ENCODE measurements at places on chromosomes 5 and 9.

DNA sequence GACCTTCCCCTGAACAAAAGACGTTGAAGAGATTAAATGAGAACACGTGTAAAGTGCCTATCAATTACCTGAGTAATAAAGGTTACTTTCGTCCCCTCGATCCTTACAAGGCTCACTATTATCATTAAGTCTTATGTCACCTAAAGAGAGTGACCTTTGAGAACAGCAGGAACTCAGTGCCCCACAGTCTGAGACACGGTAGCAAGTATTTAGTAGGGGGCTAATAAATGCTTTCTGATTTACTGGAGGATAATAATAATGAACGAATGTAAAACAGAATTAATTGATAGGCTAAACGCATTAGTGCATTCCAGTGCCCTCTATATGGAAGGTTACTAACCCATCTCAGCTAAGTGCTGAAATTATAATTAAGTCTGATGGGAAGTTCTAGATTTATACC lies 199.9 kb downstream of the FBXL17 start:
- no peak for DNase-seq

DNA sequence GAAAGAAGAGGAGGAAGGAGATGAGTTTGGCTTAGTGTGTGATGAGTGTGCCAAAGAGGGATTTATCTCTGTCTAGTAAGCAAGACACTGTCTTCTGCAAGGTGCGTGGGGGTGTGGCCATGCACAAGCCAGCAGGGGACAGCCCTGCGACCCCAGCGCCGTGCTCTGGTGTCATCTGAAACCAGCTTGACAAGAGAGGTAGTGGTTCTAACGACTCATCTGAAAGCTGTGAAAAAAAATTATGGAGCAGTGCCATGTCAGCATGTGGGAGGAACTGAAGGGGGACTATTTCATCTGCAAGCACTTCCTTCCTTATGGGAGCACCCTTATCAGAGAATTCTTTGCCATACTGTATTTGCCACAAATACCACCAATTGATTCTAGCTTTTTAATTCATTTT lies 398.6 kb downstream of the PSAT1 start:
- DNase-seq = no peak

DNA sequence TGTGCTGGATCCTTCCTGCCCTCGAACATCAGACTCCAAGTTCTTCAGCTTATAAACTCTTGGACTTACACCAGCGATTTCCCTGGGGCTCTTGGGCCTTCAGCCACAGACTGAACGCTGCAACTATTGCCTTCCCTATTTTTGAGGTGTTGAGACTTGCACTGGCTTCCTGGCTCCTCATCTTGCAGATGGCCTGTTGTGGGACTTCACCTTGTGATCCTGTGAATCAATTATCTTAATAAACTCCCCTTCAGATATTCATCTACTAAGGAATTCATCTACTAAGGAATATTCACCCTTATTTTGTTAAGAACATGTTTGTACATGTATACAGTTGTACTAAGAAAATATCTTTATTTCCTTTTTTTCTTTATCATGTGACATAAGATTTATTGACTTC lies 1079.7 kb downstream of the CDH12 start:
- DNase-seq = no peak

GRCh38 chr9:9799287-9799686 lies 813.5 kb downstream of the PTPRD start:
- DNase-seq = no peak
